Osteoblast (primary cell): ENCODE measurements at places on chromosomes 5 and 9.

GRCh38 chr5:14211818-14212803 is 69.0 kb downstream of the TRIO start:
- no peak for DNase-seq

DNA sequence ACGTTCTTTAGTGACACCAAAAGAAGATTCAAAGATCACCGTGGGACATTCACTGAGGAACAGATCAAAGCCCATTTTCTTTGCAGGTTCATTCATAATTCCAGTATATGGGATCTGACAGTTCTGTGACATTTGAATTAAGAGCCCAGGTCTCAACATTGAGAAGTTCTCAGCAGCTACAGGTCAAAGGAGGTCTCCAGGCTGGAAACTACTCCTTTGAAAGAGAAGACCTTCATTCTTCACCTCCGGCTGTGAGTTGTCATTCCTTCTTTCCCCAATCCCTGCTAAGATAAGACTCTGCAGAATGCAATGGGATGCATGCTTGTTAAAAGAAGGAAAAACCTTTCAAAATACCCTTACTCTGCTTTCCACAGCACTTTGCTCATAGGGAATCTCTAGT is 79.0 kb downstream of the COL23A1 start:
- no peak for DNase-seq

GRCh38 chr9:68429631-68430030 is 73.2 kb downstream of the PGM5 start:
- no peak for DNase-seq

DNA sequence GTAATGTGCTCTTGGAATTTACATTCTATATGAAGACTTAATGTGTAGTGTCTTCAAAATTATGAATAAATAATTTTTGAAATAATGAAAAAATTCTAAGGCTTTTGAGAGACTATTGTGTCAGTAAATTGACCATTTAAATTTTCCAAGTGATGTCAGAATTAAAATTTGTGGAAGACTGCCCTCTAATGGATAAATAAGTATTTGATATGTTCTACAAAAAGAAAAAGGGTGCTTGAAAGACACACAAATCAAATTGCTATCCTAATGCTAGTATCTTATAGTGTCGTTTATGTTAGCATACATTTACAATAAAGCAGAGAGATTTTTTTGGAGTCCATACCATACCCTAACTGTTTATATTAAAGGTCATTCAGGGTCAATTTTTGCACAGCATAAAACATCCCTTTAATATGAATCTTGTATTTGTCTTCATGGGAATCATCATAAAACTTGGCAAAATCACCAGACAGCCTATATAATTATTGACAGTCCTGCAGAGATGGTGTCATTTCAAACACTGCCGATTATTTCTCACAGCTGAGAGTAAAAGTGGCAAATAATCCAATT is 120.8 kb upstream of the SLC27A6 start:
- no peak for DNase-seq

GRCh38 chr5:133847886-133848285 is 120.5 kb downstream of the C5orf15 start:
- no peak for DNase-seq

GRCh38 chr5:136082390-136083193 is 50.1 kb upstream of the SMAD5 start:
- DNase-seq = peak; percentile 78
